ENCODE measurements at places on chromosomes 13 and 19. TPM values are rescaled to one million over a fixed set of nuclear protein-coding genes. Genes with fewer than 3 reads are reported as not detected.

SPC24 gene
- total RNA-seq = 31.8 TPM

PCDH8 gene
- total RNA-seq = not detected

CARD8 gene
- 11.0 TPM for total RNA-seq

PBX4 gene
- not detected for total RNA-seq

PSG11 gene
- total RNA-seq = not detected

F2RL3 gene
- 0.12 TPM for total RNA-seq

Data from smooth muscle cell of the coronary artery (primary cell).